ENCODE measurements at places on chromosomes 7 and 10.
A peak's percentile ranks its signal among the peaks of the same experiment; 100 is the strongest.

- DNase-seq = no peak
Observed at GRCh38 chr10:118913825-118914224, 115.7 kb upstream of the NANOS1 start.

DNA sequence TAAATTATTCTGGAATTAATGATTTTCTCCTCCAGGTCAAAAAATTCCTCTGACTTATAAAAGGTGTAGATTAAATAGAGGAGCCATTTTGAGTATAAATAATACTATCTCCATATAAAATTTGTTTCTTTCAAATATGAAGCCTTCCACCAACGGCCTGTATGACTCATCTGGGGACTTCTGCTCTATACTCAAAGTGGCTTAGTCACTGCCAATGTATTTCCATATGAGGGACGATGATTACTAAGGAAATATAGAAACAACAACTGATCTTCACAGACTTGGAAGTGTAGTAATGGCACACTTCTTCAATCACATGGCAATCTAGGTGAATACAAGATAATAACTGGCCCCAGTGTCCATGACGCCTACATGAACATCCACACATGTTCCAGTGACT, 335.6 kb upstream of the HGF start:
- no peak for DNase-seq

- no peak for DNase-seq
Observed at GRCh38 chr10:122531939-122532338, 28.6 kb upstream of the DMBT1 start.

- DNase-seq = no peak
Observed at GRCh38 chr7:32586291-32587221, 91.3 kb downstream of the AVL9 start.

DNA sequence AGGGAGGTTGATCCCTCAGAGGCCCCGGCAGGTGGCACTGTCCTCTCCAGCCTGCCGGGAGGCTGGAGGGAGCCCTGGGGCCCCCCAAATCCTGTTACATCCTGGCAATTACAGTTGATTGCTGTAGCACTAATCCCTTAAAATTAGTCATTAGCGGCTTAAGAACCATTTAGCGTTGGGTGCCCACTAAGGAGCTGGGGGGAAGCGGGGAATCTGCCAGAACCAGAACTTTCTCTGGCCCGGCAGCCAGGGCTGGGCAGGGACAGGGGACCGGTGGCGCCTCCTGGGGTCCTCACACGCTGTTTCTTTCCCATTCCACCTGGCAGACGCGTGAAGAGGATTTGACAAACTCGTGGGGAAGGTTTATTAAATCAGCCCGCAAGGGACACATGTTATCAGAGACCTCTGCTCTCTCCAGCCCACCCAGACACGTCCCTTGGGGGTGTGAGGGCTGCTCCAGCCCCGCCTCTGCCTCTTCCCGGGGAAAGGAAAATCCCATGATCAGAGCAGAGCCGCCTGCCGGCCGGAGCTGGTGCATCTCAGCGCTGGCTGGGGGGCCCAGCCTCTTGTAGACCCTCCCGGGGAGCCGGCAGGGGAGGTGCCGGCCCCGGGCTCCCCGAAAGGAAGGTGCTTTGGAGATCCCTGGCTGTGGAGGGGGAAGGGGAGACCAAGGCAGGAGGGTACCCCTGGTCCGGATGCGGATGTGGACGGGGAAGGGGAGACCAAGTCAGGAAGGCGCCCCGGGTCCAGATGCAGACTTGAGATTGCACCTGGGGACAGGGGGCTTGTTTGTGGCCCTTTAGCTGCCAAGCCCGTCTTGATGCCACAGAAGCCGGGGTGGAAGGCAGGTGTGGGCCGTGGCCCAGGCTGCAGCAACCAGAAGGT, 142.7 kb downstream of the ELFN1 start:
- no peak for DNase-seq

- DNase-seq = no peak
Observed at GRCh38 chr10:96271016-96271815, at the start of gene BLNK. BLNK (minus strand) TSS chr10:96271569; CDS start chr10:96271398, 171 bp downstream.

GRCh38 chr7:84271543-84271942, 77.0 kb upstream of the SEMA3A start:
- DNase-seq = no peak

GRCh38 chr10:82827901-82828300, 952.9 kb downstream of the NRG3 start:
- DNase-seq = no peak

GRCh38 chr7:116570306-116570705, 45.5 kb downstream of the CAV1 start:
- no peak for DNase-seq

DNA sequence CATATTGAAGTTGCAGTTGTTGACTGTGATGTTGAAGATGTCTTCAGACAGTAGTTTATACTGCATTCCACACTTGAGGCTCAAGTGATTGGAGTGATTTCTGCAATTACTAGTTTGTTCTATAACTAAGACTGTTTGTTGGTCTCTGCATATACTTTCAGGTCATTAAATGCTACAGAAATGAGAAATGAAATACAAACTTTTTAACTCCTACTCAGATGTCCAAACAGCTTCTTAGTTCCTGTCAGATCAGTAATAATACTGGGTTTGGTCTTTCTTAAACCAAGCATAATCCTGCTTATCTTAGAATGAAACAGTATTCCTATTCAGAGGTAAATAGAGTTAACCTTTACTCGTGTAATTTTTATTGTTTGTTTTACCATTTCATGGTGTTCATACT, 115.9 kb downstream of the CCNY start:
- DNase-seq = no peak

- DNase-seq = no peak
Observed at GRCh38 chr10:72846238-72846637, 47.3 kb upstream of the OIT3 start.

DNA sequence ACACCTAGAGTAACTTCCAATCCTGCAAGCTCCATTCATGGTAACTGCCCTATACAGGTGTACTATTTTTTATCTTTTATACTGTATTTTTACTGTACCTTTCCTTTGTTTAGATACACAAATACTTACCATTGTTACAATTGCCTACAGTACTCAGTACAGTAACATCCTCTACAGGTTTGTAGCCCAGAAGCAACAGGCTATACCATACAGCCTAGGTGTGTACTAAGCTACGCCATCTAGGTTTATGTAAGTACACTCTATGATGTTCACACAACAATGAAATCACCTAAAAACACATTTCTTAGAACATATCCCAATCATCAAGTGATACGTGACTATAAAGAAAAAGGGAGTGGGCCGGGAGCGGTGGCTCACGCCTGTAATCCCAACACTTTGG, 53.1 kb upstream of the SLIT1 start:
- no peak for DNase-seq

GRCh38 chr7:138746073-138746472, 44.9 kb upstream of the SVOPL start:
- no peak for DNase-seq

DNA sequence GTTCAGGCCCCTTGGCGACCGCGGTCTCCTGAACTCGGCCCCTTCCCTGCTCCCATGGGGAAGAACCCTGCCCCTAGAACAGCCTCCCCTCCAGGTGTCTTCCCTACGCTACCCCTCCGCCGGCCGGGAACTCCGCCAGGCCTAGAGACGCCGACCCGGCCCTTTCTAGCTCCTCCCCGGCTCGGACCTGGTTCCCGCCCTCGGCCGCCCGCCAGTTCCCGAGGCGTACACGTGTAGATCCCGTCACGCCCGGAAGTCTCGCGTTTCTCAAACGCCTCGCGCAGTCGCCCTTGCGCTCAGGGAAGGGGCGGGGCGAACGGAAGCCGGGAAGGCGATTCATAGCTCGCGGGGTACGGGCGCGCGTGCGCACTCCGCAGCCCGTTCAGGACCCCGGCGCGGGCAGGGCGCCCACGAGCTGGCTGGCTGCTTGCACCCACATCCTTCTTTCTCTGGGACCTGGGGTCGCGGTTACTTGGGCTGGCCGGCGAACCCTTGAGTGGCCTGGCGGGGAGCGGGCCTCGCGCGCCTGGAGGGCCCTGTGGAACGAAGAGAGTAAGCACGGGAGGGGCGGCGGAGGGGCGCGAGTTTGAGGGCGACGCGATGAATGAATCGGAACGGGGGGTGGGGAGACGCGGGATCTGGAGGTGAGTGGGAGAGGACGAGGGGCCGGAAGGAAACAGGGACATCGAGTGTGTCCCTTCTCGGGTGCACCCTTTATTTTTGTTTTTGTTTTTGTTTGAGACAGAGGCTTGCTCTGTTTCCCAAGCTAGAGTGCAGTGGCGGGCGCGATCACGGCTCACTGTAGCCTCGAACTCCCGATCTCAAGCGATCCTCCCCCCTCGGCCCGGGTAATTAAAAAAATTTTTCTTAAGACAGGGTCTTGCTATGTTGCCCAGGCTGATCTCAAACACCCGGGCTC, at the start of gene POP7:
TSS of gene POP7 (plus strand) at position 369 of the 919 bp plus-strand sequence. CDS start 710 bp downstream, outside the sequence.
- peak; percentile 94 for DNase-seq

DNA sequence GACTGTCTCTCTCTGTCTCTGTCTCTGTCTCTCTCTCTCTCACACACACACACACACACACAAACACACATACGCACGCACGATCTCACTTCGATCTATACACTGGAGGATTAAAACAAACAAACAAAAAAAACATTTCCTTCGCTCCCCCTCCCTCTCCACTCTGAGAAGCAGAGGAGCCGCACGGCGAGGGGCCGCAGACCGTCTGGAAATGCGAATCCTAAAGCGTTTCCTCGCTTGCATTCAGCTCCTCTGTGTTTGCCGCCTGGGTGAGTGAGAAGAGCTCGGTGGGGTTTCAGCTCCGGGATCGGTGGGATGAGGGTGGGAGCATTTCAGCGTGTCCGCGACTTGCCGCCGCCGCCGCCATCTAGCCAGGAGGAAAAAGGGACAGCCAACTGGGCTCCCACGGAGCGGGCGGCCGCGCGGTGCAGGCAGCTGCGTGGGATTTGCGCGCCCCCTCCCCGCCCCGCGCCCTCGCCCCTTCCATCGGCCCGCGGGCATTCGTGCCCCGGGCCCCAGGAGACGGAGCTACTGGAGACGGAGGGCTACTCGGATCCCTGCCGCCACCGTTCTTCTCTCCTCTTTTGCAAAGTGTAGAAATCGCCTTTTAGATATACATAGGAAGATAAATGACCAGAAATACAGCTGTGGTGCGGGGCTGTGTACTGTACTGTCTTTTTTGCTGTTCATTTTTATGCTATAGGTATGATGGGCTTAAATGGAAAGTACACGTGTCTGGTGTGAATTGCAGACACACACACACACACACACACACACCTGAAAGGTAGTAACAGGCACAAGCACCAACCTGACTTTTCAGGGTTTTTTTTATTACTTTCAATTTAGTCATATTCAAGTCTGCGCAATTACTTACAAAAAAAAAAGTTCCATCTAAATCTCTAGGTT, 581 bp downstream of the PTPRZ1 start:
- peak; percentile 4 for DNase-seq

DNA sequence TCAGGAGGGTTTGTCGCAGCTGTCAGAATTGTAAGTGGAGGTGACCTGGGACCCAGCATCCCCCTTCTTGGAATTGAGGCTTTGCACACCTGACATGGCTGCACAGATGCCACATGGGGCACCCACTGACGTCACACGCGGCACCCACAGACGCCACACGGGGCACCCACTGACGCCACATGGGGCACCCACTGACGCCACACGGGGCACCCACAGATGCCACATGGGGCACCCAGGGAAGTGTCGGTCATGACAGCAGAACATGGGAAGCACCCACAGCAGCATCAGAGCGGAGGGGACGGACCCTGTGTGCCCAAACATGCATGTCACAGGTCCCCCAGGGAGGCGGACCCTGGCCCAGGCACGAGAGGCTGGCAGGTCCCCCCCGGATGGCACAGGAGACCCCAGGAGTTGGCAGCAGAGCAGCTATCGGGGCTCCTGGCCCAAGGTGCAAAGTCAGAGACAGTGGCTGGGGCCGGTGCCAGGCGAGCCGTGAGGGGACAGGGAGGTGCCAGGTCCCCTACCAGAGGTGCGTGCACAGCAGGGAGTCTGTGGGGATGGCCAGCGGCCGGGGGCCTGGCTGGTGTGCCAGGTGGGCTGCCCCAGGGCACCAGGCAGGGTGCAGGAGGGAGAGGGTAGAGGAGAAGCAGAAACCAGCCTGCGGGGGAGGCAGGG, 21.1 kb downstream of the KNDC1 start:
- DNase-seq = no peak

- DNase-seq = no peak
Observed at GRCh38 chr10:16741540-16741939, 75.7 kb downstream of the RSU1 start.

GRCh38 chr10:124509880-124510632, 48.4 kb downstream of the LHPP start:
- DNase-seq = no peak

GRCh38 chr7:91288208-91288824, 24.1 kb downstream of the FZD1 start:
- DNase-seq = peak; percentile 23

DNA sequence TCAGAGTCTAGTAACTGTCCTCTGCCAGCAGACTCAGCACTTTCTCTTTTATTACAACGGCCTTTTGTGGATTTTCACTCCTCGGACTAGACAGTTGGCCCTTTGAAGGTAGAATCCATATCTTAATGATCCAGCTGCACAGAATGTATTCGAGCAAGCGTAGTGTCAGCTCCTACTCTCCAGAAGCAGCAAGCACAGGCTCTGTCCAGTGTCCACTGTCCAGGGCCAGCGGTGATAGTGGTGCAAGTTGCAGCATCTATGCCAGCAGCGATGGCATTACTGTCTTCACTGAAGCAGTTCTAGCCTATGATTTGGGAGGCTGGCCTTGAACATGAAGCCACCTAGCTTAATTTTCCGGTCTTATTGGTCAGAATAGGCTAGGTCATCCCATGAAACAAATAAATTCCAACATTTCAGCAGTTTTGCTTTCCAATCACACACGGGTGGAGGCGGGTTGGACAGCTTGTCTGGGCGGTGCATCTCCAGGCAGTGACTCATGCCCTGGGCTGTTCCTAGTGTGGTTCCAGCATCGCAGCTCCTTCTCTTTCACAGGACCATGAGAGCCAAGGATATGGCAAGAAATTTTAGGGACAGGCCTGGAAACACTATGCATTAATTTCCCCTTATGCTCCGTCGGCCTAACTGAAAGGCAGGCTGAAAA, 108.6 kb upstream of the KCNMA1 start:
- DNase-seq = no peak

- DNase-seq = no peak
Observed at GRCh38 chr10:26157734-26158133, 58.8 kb upstream of the GAD2 start.

DNA sequence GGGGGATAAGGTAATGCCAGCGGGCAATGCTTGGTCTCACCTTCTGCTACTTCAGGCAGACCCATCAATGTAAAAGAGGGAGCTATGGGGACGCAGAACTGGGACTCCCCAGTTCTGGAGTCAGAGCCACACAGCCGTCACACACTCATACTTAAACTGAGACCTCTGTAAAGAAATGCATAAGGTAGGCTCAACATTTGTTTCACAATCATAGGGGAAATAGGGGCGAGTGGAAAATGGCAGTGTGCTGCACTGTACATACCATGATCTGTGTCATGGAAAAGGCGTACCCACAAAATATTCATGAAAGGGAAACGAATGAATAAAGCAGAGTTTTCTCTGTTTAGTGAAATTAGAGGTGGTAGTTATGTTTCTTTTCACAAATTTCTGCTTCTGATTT, 318.0 kb upstream of the NPVF start:
- DNase-seq = no peak

Data from substantia nigra (tissue), 51 donors.